A549 treated with AZD2906 at 1 μM for 4 hours (cell line): ENCODE measurements at places on chromosomes 2 and 18. TPM values are rescaled to one million over a fixed set of nuclear protein-coding genes. Genes with fewer than 3 reads are reported as not detected.

MBD5 gene
- total RNA-seq = 4.0 to 5.9 TPM (median 5.2 TPM) in 5 replicates

CNGA3 gene
- 0.02 to 0.11 TPM (median 0.03 TPM) in 4 of 5 replicates, not detected in the other for total RNA-seq

LRP2 gene
- 0.01 to 0.14 TPM (median 0.07 TPM) in 3 of 5 replicates, not detected in the others for total RNA-seq

PCARE gene
- not detected in 5 replicates for total RNA-seq

MRPS5 gene
- total RNA-seq = 71.9 to 75.9 TPM (median 73.3 TPM) in 5 replicates

MOCOS gene
- total RNA-seq = 2.7 to 3.2 TPM (median 2.9 TPM) in 5 replicates

AGBL5 gene
- total RNA-seq = 29.1 to 31.8 TPM (median 31.1 TPM) in 5 replicates

LONRF2 gene
- total RNA-seq = 1.7 to 2.4 TPM (median 2.0 TPM) in 5 replicates

ALPP gene
- 16.1 to 18.1 TPM (median 16.2 TPM) in 5 replicates for total RNA-seq

RTP5 gene
- total RNA-seq = not detected in 5 replicates

LRP1B gene
- 0.01 TPM in 3 of 5 replicates, not detected in the others for total RNA-seq

SETBP1 gene
- 0.39 to 0.48 TPM (median 0.43 TPM) in 5 replicates for total RNA-seq

RESP18 gene
- total RNA-seq = not detected in 5 replicates

MGAT4A gene
- total RNA-seq = 1.9 to 3.0 TPM (median 2.6 TPM) in 5 replicates

MOGAT1 gene
- total RNA-seq = not detected in 5 replicates

LRATD1 gene
- 0.09 to 0.17 TPM (median 0.14 TPM) in 5 replicates for total RNA-seq

IFT172 gene
- 7.7 to 8.7 TPM (median 8.3 TPM) in 5 replicates for total RNA-seq

ABHD3 gene
- 17.1 to 18.8 TPM (median 18.5 TPM) in 5 replicates for total RNA-seq

HS6ST1 gene
- total RNA-seq = 11.1 to 13.8 TPM (median 12.4 TPM) in 5 replicates

PRLH gene
- not detected in 5 replicates for total RNA-seq

DOK6 gene
- not detected in 5 replicates for total RNA-seq

GAREM1 gene
- total RNA-seq = 5.1 to 5.8 TPM (median 5.5 TPM) in 5 replicates

HOXD13 gene
- total RNA-seq = 0.07 to 0.27 TPM (median 0.18 TPM) in 5 replicates

TCF4 gene
- total RNA-seq = 1.1 to 2.2 TPM (median 1.5 TPM) in 5 replicates

COLEC11 gene
- 0.31 to 0.82 TPM (median 0.53 TPM) in 5 replicates for total RNA-seq

CFLAR gene
- 86.9 to 124 TPM (median 99.4 TPM) in 5 replicates for total RNA-seq

DSC1 gene
- total RNA-seq = not detected in 5 replicates

WNT10A gene
- total RNA-seq = 0.06 to 0.11 TPM (median 0.09 TPM) in 4 of 5 replicates, not detected in the other

DHRS9 gene
- 3.1 to 3.9 TPM (median 3.4 TPM) in 5 replicates for total RNA-seq

MAL gene
- 0.14 to 0.34 TPM (median 0.25 TPM) in 5 replicates for total RNA-seq

C18orf54 gene
- 2.1 to 3.2 TPM (median 3.0 TPM) in 5 replicates for total RNA-seq

GPBAR1 gene
- 0.24 to 0.54 TPM (median 0.40 TPM) in 5 replicates for total RNA-seq

IL1RL1 gene
- total RNA-seq = 0.80 to 1.4 TPM (median 1.2 TPM) in 5 replicates

MEP1B gene
- 0.04 to 0.10 TPM (median 0.05 TPM) in 5 replicates for total RNA-seq

NEURL3 gene
- 0.41 to 0.89 TPM (median 0.83 TPM) in 5 replicates for total RNA-seq

ERMN gene
- total RNA-seq = not detected in 5 replicates

CABYR gene
- 13.5 to 19.7 TPM (median 14.1 TPM) in 5 replicates for total RNA-seq

MPP4 gene
- 0.05 to 0.24 TPM (median 0.07 TPM) in 4 of 5 replicates, not detected in the other for total RNA-seq

ADGRF3 gene
- total RNA-seq = 0.06 to 0.15 TPM (median 0.10 TPM) in 4 of 5 replicates, not detected in the other

FER1L5 gene
- 0.01 TPM in 1 of 5 replicates, not detected in the others for total RNA-seq

TEX44 gene
- not detected in 5 replicates for total RNA-seq

LAMA3 gene
- 47.1 to 67.6 TPM (median 63.5 TPM) in 5 replicates for total RNA-seq
